RPMI8226 (cell line): ENCODE measurements at places on chromosomes 13 and 19.

- DNase-seq = no peak
These were observed 16.9 kb downstream of the CARS2 start for GRCh38 chr13:110689041-110689440.

DNA sequence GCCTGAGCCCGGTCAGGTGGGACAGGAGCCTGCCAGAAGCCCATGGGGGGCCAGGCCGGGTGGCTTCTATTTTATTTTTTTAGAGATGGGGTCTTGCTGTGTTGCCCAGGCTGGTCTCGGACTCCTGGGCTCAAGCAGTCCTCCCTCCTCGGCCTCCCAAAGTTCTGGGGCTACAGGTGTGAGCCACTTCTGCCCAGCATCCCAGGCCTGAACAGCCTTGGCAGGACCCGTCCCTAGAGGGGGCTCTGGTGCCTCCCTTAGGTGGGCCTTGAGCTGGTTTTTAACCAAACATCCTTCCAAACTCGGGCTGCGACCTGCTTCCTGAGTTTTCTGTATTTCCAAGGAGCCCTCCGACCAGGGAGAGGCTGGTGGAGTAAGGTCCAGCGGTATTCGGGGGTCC is 10.5 kb downstream of the COMP start:
- DNase-seq = no peak

DNA sequence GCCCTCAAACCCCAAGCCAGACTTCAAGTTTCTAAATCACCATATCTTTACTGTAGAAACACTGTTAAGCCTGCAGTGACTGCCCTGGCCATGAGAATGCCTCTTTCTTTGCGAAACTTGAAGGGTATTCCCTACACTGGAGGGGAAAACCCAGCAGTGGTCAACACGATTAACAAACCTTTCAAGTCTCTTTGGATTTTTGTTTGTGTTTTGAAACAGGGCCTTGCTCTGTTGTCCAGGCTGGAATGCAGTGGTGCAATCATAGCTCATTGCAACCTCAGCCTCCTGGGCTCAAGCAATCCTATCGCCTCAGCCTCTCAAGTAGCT is 17.4 kb upstream of the POMP start:
- no peak for DNase-seq

DNA sequence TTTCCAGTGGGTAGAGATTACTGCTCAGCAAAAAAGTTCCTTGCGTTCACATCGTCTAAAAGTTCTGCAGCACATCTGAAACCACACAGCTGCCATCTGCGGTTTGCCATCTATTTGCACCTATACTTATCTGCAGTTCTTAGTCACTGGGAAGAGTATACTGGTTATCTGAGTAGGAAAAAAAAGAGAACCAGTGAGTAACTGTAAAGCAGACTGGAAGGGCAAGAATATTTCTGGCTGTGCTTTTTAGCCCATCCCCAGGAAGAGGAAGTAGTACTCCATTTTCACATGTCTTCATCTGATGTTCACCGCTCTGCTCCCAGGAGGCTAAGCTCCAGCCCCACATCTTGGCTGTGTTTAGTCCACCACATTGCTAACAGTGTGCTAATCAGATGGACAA is 35.6 kb downstream of the EFNB2 start:
- peak; percentile 82 for DNase-seq

GRCh38 chr13:110418944-110419343 is 111.9 kb downstream of the COL4A2 start:
- no peak for DNase-seq

GRCh38 chr19:48569814-48570213 is 17.8 kb downstream of the SULT2B1 start:
- no peak for DNase-seq

DNA sequence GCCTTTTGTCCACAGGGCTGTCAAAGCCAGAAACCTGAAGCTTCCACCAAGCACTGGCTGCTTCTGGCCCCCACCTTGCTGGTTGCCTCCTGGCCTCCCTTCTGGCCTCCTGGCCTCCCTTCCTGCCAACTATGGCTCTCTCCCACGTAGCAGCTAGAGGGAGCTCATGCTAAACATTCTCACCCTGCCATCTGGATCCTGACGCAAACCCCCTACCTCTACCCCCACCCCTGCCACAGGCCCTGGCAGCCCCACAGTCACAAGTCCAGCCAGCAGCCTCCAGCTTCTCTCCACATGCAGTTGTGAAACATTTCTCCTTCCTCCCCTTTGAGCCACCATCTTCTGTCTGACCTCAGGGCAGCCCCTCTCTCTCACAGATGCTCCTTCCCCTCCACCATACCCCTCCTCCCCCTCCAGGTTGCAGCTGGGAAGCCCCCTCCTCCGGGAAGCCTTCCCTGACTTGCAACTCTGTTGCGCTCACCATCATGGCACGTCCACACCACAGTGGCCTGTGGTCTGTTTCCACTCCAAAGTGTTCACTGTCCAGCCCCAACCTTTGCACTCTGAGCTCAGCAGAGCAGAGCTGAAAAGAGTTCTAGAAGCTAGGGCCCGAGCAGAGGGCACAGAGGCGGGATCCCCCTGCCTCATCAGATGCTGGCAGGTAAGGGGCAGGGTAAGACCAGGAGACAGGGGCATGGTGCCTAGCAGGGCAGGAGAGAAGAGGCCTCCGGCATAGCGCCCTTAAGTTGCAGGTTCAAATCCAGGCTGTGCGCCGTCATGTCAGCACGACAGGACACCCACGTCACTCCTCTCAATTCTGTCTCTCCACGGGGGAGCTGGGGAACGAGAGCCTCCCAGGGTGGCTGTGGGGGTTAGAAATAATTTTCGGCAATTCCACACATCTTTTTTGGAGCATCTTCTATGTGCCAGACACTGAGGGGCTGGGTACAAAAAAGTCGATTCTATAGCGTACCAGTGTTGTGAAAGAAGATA is 7.3 kb downstream of the ADGRL1 start:
- peak; percentile 17 for DNase-seq

- no peak for DNase-seq
These were observed 7.1 kb upstream of the CLPP start for GRCh38 chr19:6354098-6354674.

DNA sequence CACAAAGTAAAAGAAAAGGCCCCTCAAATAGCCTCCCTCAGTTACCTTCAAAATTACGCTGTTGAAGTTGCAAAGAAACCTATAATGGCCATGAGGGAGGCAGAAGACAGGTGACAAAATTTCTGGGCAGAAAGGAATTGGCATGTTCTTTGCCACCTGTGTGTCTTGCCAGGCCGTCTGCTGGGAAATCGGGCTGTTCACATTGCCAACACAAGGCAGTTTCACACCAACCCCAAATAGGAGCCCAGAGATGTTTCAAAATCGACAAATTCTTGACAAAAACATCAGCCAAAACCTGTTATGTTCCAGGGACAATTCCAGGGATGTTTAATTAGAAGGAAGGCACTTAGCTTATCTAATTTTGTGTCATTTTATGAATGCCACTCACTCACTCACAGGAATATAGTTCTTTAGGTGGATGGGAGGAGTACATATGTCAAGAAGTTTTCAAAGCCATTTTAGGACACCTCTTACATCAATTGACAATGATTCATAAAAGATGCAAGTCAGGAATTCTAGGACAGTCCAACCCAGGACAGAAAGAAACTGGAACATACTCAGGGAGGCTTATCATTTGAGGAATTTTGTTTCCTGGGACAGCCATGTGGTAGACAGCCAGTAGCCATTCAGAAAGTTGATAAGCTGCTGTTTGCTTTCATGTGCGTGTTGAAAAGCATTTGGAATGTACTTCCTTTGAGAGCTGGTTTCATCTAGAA is 164.5 kb downstream of the RGCC start:
- DNase-seq = no peak

DNA sequence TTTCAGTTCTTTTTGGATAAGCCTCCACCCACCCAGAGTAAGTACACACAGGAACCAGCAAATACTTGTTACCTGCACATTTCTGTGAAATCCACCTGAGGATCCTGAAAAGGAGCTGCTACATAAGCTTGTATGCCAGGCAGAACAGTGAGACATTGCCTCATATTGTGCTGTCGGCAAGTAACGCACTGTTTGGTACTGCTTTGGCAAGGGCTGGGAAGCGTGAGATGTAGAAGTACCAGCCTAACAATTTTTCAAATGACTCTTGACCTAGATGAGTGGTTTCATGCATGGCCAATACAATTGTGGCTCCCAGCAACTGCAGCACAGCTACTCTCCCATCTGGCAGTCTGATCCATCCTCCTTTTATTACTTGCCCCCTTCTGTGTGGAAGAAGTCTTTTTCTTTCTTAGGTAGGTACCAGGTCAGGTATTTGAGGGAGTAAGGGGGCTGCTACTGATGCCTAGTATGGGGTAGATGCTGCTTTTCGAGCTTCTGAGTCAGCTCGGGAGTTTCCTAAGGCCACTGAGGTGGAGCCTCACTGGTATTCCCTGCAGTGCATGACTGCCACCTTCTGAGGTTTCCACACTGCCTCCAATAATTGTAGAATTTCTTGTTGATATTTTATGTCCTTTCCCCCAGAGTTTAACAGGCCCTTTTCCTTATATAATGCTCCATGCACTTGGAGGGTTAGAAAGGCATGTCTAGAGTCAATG is 52.2 kb downstream of the ZNF737 start:
- DNase-seq = no peak

DNA sequence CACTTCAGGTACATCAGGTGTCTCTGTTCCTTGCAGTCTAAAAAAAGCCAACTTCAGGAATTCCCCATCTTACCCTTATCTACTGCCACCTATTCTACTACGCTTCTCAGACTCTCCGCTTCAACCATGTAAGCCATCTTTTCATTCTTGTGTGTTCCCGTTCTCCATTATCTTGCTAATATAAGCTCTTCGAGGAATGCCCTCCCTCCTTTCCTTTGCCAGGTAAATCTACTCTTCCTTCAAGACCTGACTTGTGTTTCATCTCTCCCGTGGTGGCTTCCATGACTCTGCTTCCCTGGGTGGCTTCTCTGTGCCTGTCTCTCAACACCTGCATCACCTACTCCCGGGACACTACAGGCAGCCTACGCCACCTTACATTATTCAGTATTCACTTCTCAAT is 42.3 kb upstream of the MEDAG start:
- DNase-seq = no peak

DNA sequence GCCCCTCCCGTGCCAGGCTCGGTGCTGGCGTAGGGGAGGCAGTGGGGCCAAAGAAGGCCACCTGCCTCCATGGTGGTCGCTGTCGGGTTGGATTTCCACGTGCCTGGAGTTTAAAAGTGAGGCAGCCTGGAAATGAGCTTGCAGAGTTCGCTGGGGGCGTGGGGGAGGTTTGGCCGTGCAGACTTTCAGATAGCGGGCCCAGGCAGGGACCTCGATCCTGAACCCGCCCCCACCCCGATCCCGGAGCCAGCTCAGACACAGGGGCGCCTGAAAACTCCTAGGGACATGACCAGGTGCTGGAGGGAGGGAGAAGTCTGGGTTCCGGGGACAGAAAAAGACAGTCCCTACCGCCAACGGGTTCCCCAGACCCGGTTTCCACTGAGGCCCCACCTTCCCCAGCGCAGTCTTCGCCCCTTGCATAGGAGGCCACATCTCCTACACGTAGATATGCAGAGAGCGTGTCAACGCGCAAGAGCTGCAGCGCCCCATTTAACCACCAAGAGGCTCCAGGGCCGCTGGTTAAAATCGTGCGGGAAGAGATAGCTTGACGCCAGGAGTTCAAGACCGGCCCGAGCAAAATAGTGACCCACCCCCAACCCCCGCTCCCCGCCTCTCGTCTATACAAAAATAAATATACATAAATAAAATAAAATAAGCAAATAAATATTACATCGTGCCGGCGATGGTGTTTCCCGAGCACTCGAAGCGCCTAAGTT is 8.5 kb downstream of the CCDC8 start:
- DNase-seq = no peak

DNA sequence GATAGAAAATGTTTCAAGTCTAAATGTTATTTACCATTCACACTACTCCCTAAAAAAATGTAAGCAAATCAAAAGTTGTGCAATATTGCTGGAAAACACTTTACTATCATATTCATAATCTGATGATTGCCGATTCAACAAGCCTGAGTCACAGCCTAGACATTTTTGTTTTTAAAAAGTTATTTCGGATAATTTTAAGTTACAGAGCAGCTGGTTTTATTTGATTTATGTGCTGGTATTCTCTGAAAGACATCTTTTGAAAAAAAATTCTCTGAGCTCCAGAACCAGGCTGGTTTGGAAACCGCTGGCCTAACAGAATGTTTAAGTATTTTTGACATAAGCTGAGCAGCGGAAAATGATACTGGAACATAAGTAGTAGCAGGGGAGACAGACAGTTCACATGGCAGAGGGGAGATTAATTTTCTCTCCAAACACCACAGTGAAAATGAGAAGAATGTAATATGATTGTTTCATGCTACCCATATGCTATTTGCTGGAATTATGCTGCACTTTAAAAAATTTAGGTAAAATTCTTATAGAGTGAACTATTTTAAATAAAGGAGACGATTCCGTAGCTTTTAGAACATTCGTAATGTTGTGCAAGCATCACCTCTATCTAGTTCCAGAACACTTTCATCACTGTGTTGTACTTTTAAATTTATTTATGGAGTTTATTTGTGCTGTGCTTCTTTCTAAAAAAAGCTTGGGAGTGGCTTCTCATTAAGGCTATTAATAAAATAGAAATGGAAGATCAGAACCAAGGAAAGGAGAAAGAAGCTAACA is 36.1 kb downstream of the TBC1D4 start:
- no peak for DNase-seq

DNA sequence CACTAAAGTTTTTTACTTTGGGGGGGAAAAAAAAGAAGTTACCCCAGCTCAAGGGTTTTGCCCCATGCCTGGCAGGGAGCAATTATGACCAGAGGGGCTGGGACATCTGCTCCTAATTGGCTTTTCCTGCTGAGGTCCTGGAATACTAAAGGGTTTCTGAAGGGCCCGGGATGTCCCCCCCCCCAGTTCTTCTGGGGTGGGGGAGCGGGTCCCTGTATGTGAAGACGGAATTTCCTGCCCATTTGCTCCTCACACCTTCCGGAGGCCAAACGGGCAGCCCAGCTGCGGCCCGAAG is 1.1 kb upstream of the DLL3 start:
- no peak for DNase-seq

- no peak for DNase-seq
These were observed 8.2 kb upstream of the ATF5 start for GRCh38 chr19:49920624-49921363.

DNA sequence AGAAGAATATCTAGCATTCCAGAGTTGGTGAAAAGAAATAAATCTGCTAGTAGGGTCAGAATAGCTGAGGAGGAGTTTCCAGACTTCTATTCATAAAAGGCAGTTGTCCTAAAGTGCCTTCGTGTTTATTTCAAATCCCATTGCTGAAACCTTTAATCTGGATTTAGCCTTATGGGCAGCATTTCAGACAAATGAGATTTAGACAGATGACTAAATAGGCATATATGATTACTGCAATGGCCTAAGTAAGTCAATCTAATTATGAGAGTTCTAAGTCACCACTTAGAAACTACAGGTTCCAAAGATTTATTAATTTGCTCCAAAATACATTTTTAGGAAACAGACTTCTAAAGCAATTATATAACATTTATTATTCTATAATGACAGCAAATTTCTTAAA is 368.7 kb downstream of the LIG4 start:
- DNase-seq = no peak

DNA sequence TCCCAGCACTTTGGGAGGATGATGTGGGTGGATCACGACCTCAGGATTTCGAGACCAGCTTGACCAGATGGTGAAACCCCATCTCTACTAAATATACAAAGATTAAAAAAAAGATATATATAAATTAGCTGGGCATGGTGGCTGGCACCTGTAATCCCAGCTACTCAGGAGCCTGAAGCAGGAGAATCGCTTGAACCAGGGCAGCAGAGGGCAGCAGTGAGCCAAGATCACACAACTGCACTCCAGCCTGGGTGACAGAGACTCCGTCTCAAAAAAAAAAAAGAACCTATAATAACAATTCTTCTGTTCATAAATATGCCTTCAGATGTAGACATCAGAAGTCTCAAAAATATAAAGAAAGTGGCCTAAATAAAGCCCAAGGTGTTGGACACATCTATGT is 7.6 kb downstream of the ZNF737 start:
- no peak for DNase-seq
